ENCODE measurements at places on chromosomes 4 and X.

DNA sequence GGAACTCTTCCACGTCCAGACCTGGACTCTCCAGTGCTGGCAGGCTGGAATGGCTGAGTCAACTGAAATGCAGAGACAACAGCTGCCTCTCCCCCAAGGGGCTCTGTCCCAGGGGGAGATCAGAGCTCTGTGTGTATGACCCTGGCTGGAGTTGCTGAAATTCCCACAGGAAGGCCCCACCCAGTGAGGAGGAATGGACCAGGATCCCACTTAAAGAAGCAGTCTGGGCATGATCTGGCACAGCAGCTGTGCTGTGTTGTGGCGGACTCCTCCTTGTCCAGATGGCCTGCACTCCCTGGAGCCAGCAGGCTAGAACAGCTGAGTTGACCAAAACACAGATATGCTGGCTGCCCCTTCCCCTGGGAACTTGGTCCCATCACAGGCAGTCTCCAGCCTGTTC, 25.4 kb downstream of the C4orf17 start:
- no peak for DNase-seq

- no peak for DNase-seq
Observed at GRCh38 chr4:11297201-11297600, 131.5 kb downstream of the HS3ST1 start.

GRCh38 chr4:95465010-95465409, 83.8 kb downstream of the UNC5C start:
- no peak for DNase-seq

GRCh38 chr4:138911909-138912703, 103.5 kb upstream of the NOCT start:
- no peak for DNase-seq

- DNase-seq: no peak
Observed at GRCh38 chr4:81756042-81756441, 284.3 kb upstream of the RASGEF1B start.

DNA sequence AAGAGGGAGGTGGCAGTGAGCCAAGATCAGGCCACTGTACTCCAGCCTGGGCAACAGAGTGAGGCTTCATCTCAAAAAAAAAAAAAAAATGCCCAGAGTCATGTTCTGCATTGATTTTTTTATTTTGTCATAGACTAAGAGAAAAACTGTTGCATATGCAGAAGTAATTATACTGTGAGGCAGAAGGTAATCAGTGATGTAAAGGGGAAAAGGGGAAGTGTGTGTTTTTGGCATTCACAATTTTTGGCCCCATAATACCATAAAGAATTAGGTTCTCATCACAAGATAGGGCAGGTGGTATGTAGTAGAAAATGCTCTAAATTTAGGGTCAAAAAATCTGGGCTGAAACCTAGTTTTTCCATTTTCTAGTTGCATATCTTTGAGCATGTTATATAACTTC, 47.3 kb upstream of the GAB1 start:
- DNase-seq: no peak

- DNase-seq: no peak
Observed at GRCh38 chr4:147830987-147831386, 99.1 kb downstream of the ARHGAP10 start.

- DNase-seq: no peak
Observed at GRCh38 chr4:142350871-142351270, 495.2 kb downstream of the INPP4B start.

DNA sequence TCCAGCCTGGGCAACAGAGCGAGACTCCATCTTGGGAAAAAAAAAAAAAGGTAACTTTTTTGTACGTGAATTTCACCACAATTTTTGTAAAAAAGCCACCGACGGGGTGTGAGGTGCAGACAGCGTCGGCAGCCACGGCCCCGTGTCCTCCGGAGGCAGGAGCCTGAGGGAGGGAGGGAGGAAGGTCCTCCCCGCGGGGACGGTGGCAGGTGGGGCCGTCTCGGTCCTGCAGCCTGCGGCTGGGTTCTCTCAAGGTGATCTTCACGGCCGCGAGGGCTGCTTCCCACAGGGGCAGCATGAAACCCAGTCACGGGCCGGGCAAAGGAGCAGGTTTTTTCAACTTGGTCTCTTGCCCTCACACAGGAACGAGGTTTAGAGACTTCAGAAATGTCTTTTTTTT, 14.0 kb downstream of the PLCXD1 start:
- DNase-seq: no peak

- DNase-seq: no peak
Observed at GRCh38 chrX:74421740-74422352, 553 bp downstream of the SLC16A2 start.

Data from stimulated activated CD4-positive, alpha-beta T cell treated with anti-CD3 and anti-CD28 coated beads, Interleukin-4, amount 100 ng/mL, for 48 hours (primary cell).